ENCODE measurements at places on chromosomes 12 and 14. TPM values are rescaled to one million over a fixed set of nuclear protein-coding genes. Genes with fewer than 3 reads are reported as not detected.
A peak's percentile ranks its signal among the peaks of the same experiment; 100 is the strongest.

GLT1D1 gene
- polyA plus RNA-seq, result 0.08 TPM

PLCZ1 gene
- not detected for polyA plus RNA-seq

ADAM20 gene
- polyA plus RNA-seq, result not detected

ATP23 gene
- polyA plus RNA-seq, result 22.6 TPM

GRCh38 chr12:119660076-119660475, 7.9 kb upstream of the PRKAB1 start:
- DNase-seq, result no peak
- H3K36me3 ChIP-seq, result no peaks in the 10 kb centered on the region
- H3K4me1 ChIP-seq, result no peaks in the 10 kb centered on the region
- H3K27me3 ChIP-seq, result peaks cover 3% of the 10 kb centered on the region
- no peak overlapping the region for H3K27ac ChIP-seq

DNA sequence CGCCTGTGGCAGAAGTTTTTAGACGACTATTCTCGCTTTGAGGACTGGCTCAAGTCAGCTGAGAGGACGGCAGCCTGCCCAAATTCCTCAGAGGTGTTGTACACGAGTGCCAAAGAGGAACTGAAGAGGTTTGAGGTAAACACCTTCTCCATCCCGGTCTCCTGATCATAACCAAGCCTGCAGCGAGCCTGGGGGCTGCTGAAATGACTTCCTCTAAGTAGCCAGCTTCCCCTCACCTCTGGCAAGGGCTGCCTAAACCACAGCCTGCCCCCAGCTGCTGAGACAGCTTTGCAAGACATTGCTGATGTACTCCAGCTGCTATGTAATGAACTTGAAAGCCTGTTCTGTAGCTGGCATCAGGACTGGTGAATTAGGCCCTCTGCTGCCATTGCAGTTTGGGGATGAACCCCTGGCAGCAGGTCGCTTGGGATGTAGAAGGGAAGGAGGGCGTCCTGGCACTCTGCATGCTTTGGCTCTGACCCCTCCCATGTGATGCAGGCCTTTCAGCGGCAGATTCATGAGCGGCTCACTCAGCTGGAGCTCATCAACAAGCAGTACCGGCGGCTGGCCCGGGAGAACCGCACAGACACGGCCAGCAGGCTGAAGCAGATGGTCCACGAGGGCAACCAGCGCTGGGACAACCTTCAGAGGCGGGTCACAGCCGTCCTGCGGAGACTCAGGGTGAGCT, 84.6 kb downstream of the ESR2 start:
- no peaks in the 10 kb centered on the region for H3K27me3 ChIP-seq
- no peak overlapping the region for H3K27ac ChIP-seq
- no peak overlapping the region for H3K4me3 ChIP-seq
- no peaks in the 10 kb centered on the region for H3K4me1 ChIP-seq

GRCh38 chr12:31000751-31001150, 72.9 kb upstream of the DDX11 start:
- H3K27me3 ChIP-seq, result no peaks in the 10 kb centered on the region
- no peak overlapping the region for H3K4me3 ChIP-seq
- H3K4me1 ChIP-seq, result no peaks in the 10 kb centered on the region
- H3K36me3 ChIP-seq, result no peaks in the 10 kb centered on the region
- no peak overlapping the region for H3K27ac ChIP-seq

DNA sequence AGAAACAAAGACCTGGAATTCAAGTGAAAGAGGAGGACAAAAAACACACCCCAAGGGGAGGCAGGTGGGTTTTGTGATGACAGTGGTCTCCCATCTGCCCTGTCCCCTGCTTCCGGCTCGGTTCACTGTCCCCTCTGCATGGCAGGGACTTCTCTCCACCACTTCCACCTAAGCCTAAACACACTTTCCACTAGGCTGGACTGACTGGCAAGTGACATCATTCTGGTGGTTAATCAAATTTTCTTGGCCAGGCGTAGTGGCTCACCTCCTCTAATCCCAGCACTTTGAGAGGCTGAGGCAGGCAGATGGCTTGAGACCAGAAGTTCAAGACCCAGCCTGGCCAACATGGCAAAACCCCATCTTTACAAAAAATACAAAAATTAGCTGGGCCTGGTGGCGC, 11.9 kb downstream of the PLEKHG6 start:
- no peaks in the 10 kb centered on the region for H3K36me3 ChIP-seq
- H3K27ac ChIP-seq, result no peak overlapping the region
- H3K4me1 ChIP-seq, result peaks cover 22% of the 10 kb centered on the region
- no peak overlapping the region for H3K4me3 ChIP-seq

DNA sequence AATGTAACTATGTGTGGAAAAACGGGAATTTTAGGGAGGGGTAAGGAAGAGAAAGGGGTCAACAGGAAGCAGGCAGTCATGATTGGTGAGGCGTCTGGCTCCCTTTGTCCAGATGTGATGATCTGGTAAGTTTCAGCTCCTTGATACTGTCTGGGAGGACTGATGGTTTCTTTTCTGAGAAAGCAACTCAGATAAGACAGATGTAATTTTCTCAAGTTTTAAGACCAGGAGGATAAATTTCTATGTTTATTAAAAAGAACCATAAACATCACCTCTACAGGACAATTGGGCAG, 21.9 kb upstream of the AMN1 start:
- no peak for DNase-seq
- no peaks in the 10 kb centered on the region for H3K36me3 ChIP-seq
- H3K27ac ChIP-seq, result peak overlapping the region; percentile 77
- no peaks in the 10 kb centered on the region for H3K27me3 ChIP-seq

- H3K27ac ChIP-seq, result no peak overlapping the region
- no peaks in the 10 kb centered on the region for H3K4me1 ChIP-seq
Observed at GRCh38 chr12:52525661-52526499, 5.7 kb upstream of the KRT5 start.

DNA sequence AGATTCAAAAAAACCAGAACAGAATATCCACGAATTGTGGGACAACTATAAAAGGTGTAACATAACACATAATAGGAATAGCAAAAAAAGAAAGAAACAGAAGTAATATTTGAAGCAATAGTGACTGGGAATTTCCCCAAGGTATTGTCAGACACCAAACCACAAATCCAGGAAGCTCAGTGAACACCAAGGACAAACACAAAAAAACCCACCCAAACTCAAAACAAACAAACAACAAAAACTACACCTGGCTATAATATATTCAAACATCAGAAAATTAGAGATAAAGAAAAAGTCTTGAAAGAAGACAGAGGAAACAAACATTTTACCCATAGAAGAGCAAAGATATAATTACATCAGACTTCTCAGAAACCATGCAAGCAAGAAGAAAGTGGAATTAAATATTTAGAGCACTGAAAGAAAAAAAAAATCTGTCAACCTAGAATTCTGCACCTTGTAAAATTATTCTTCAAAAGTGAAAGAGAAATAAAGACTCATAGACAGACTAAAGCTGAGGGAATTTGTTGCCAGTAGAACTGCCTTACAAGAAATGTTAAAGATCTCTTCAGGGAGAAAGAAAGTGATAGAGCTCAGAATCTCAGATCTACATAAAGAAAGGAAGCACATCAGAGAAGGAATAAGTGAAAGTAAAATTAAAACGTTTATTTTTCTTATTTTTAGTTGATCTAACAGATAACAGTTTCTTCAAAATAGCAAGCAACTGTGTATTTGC, 12.1 kb upstream of the HMGA2 start:
- DNase-seq, result no peak
- H3K27ac ChIP-seq, result no peak overlapping the region
- no peaks in the 10 kb centered on the region for H3K4me1 ChIP-seq
- H3K27me3 ChIP-seq, result no peaks in the 10 kb centered on the region
- no peak overlapping the region for H3K4me3 ChIP-seq

GRCh38 chr14:21264025-21264801, 5.0 kb downstream of the HNRNPC start:
- peaks cover 74% of the 10 kb centered on the region for H3K36me3 ChIP-seq
- H3K27ac ChIP-seq, result peak overlapping the region; percentile 98
- no peaks in the 10 kb centered on the region for H3K27me3 ChIP-seq
- H3K4me3 ChIP-seq, result peak overlapping the region; percentile 98
- DNase-seq, result no peak

DNA sequence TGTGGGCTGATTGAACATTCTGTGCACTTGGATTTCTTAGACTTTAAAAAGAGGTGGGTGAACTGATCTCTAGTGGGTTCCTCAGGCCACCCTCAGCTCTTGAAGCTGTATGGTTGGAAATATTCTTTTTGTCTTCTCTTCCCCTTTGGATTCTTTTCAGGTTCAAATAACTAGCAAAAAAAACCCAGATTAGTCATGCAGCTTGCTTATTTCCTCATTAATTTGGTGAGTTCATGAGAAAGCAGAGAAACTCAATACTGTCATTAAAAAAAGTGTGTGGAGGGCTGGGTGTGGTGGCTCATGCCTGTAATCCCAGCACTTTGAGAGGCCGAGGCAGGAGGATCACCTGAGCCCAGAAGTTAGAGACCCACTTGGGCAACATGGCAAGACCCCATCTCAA, 183.4 kb downstream of the ESR2 start:
- H3K27ac ChIP-seq, result no peak overlapping the region
- no peak overlapping the region for H3K4me3 ChIP-seq
- DNase-seq, result no peak
- H3K27me3 ChIP-seq, result no peaks in the 10 kb centered on the region
- no peaks in the 10 kb centered on the region for H3K4me1 ChIP-seq
